ENCODE measurements at places on chromosomes 11 and 22. TPM values are rescaled to one million over a fixed set of nuclear protein-coding genes. Genes with fewer than 3 reads are reported as not detected.

DNA sequence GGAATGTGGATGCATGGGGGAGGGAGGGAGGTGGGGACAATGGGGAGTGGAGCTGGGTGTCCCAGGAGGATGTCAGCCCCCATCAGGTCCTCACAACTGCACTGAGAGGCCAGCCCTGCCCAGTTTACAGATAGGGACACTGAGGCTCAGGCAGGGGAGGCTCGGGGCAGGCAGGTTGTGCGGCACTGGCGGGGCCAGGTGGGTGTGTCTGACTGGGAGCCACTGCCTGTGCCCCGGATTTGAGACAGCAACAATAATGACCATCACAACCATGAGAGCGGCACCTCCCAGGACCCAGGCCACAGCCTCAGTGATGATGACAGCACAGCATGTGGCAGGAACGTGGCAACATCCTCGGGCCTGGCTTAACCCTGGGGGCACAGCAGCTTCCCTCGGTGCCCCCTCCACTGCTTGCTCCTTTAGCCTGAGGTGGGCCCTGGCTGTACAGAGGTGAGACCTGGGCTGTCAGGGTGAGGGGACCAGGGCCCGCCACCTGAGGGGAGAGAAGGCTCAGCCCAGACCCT lies 32.0 kb downstream of the SHISAL1 start:
- H3K4me3 ChIP-seq = no peak overlapping the region
- H3K4me1 ChIP-seq = no peaks in the 10 kb centered on the region
- H3K27me3 ChIP-seq = no peaks in the 10 kb centered on the region
- no peak for DNase-seq
- no peak overlapping the region for H3K27ac ChIP-seq

GRCh38 chr22:45843986-45844385 lies 133.0 kb downstream of the WNT7B start:
- peaks cover 67% of the 10 kb centered on the region for H3K36me3 ChIP-seq
- no peaks in the 10 kb centered on the region for H3K27me3 ChIP-seq
- no peak overlapping the region for H3K27ac ChIP-seq
- DNase-seq = no peak
- H3K4me1 ChIP-seq = no peaks in the 10 kb centered on the region

GRCh38 chr11:2902784-2903671 lies 17.5 kb upstream of the CDKN1C start:
- no peaks in the 10 kb centered on the region for H3K27me3 ChIP-seq
- H3K4me1 ChIP-seq = peaks cover 71% of the 10 kb centered on the region
- peaks cover 15% of the 10 kb centered on the region for H3K36me3 ChIP-seq
- no peak for DNase-seq
- peak overlapping the region; percentile 88 for H3K4me3 ChIP-seq

DNA sequence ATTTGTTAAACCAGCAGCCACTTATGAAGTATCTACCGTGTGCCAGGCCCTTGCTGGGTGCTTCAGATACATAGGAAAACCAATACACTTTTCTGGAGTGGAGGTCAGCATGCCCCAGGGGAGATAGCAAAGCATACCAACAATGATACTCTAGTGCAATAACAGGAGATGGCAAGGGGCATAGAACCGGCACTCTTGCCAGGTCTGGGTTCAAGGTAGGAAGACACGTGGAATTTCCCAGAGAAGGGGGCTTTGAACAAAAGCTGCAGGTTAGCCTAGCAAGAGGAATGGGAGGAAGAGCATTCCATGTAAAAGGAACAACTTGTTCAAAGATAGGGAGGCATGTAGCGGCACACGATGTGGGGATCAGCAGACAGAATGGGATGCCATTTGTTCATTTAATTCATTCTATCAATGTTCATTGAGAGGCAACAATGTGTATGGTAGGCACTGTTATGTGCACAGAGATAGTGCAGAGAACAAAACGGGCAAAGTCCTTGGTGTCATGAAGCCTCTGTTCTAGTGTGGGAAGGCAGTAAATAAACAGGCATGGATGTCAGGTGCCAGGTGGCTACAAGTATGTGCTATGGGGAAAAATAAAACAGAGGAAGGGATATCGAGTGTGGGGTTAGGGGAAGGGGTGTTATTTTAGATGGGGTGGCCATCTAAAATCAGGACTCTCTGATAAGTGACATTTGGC lies 162.6 kb upstream of the E2F8 start:
- no peak overlapping the region for H3K4me3 ChIP-seq
- no peaks in the 10 kb centered on the region for H3K4me1 ChIP-seq
- DNase-seq = no peak
- no peaks in the 10 kb centered on the region for H3K27me3 ChIP-seq
- no peak overlapping the region for H3K27ac ChIP-seq
- H3K36me3 ChIP-seq = no peaks in the 10 kb centered on the region

DNA sequence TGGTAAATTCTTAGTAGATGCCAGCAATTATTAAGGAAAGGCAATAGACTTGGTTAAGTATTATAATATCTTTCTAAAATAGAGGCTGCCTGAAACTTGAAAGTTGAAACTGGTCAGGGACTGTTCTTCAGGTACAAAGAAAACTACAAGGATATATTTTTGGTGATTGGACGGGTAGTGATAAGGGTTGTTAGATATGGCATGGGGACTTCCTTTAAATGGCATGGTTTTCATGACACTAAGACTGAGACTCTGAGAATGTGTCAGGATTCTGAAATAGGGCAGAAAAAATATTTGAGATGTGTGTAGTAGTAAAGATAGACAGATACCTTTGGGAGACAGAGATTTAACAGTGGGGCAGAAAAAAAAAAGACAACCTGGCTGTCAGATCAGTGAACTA lies 108.4 kb upstream of the SLC5A12 start:
- H3K4me3 ChIP-seq = no peak overlapping the region
- no peaks in the 10 kb centered on the region for H3K27me3 ChIP-seq
- no peak overlapping the region for H3K27ac ChIP-seq

Gene CYB561A3
- total RNA-seq = 31.3 TPM

Gene RCOR2
- not detected for total RNA-seq
